ENCODE measurements at places on chromosomes 4 and X.

DNA sequence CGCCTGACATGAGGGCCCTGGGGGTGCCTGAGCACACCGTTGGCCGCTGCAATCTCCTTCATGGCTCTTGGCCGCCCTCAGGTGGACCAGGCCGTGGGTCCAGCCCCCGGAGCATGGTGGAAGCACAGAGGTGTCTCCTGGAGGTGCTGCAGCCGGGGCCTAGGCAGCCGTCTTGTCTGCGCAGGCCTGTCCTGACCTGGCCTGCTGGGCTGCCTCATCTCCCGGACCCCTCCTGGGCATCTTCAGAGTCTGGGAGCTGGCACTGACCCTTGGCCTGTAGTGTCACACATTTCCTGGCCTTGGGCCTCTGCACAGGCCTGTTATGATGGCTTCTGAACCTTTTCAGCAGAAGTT lies 20.9 kb downstream of the UVSSA start:
- DNase-seq, result no peak

- DNase-seq, result no peak
Observed at GRCh38 chrX:152600853-152601633, 36.7 kb upstream of the GABRQ start.

GRCh38 chr4:65791812-65792308 lies 121.6 kb upstream of the EPHA5 start:
- DNase-seq, result no peak

- DNase-seq, result no peak
Observed at GRCh38 chr4:101851672-101852071, 61.1 kb downstream of the BANK1 start.

GRCh38 chrX:53479301-53479700 lies 45.1 kb upstream of the HSD17B10 start:
- DNase-seq, result no peak

DNA sequence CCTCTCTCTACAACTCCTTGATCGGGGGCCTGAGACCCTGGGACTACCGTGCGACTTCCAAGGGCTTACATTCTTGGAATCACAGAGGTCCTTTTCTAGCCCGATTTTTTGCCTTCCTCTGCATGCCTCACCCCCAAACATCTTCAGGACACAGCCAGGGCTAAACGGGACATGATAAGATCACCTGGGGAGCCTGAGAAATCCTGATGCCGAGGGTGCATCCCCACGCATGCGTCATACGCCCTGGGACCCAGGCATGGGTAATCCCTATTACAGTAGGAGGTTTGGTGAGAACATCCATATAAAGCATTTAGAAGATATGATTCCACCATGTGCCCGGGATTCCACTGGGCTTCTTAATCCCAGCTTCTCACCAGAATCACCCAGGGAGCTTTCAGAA lies 77.1 kb downstream of the DCTD start:
- no peak for DNase-seq

DNA sequence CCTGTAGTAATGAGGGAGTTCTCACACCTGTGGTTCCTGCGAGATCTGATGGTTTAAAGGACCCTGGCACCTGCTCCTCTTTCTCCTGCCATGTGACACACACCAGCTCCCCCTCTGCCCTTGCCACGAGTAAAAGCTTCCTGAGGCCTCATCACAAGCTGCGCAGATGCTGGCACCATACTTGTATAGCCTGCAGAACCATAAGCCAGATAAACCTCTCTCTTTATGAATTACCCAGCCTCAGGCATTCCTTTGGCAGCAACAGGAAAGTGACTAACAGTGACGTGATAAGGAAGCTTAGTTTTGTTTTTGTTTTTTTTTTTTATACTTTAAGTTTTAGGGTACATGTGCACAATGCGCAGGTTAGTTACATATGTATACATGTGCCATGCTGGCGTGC lies 130.9 kb downstream of the AFAP1 start:
- DNase-seq, result no peak

DNA sequence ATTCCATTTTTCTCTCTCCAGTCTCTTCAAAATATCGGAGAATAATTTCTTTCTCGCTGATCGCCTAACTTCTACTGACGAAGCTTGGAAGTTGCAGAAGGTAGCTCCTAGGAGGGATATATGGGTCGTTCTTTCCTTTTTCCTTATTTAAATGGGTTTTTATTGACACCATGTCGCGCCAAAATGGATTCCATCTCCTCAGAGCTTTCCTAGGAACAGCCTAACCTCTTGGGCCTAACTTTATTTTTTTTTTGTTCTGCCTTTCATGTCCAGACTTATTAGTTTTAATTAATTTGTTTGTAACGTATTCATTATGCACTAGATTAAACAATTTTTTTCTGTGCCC lies 359.4 kb upstream of the ZCCHC13 start:
- no peak for DNase-seq

DNA sequence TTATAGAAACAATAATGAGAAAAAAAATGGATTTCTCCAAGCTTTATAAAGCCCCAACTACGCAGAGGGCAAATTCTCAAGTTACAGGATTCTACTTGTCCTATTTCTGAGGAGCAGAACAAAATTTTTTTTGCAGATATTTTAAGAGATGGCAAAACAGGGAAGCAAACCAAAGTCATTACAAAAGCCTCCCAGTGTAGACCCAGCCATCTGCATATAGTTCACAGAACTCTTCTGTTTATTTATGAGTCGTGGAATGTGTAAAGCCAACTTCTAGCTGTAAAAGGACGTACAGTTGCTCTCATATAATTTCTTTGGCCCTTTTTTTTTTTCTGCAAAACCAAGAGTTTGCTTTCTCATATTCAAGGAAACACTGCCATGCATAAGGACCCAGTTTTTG lies 120.4 kb downstream of the PCDH7 start:
- DNase-seq, result no peak

DNA sequence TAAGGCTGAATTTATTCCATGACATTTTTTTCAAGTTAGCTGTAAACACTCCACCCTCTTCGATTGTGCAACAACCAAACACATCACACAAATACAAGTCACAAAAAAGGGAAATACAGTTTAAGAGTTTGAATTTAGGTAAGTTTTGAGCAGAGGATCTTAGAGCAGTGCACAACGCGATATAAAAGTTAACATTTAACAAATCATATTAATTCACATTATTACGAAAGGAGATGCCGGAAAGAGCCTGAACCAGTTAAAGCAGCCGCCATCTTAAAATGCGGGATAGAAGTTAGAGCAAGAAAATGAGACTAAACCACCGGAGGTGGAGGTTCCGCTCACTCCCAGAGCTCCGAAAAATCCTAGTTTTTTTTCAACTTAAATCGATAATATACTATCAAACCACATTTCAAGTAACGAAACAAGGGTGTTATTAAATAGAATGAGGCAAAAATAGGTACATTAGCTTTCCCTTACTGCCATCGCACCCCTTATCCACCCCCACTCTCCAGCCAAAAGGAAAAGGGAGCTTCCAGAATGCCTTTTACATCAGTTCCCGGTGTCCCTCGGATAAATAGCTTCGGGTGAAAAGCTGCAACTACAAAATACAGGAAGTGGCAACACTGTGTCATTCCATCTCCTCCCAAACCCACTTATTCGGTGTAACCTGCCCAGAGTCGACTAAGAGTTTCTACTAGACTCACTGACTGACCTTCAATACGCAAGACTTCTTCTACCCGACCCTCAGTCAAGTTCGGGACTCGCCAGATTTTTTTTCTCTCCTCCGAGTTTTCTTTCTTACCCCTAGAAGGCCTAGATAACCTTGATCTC lies 1.9 kb downstream of the UBE2D3 start:
- DNase-seq, result no peak

GRCh38 chrX:40005292-40006011 lies 92.3 kb downstream of the BCOR start:
- DNase-seq, result no peak

- DNase-seq, result no peak
Observed at GRCh38 chrX:137548261-137548660, 17.7 kb upstream of the ZIC3 start.

DNA sequence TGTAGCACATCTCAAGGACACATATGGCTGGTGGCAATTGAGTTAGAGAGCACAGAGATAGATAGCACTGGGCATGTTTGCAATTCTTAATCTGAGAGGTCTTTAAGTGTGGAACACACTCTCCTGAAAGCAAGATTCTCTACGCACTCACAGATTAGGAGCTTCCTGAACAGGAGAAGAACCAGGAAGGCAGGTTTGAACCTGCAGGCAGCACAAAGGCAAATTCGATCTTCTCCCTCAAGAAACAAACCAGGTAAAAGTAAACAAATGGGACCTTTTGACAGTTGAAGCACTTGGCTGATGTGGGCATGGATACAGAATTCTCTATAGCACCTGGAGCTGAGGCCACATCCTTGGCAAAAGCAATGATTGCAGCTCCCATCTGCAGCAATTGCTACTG lies 24.3 kb downstream of the HS3ST1 start:
- no peak for DNase-seq

DNA sequence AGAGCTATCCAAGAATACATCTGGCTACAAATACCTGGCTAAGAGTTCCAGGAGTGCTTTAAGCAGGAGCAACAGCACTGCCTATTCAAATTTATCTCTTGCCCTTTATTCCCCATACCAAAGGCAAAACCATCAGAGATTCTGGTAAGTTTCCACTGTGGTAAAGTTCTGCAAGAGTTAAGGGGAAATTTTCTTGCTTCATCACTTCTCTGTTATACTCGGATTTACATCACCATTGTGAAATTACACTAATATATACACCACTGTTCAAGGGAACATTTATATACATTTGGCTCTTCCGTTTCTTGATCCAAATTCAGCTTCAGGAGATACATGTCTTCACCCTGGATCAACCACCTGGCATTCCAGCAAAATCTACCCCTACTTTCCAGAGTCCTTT lies 70.8 kb upstream of the PTPN13 start:
- no peak for DNase-seq

Measured in activated naive CD8-positive, alpha-beta T cell treated with anti-CD3 and anti-CD28 coated beads, Interleukin-2, amount 50 U/mL, for 16 hours (primary cell).